A549 treated with CpdA at 1 μM for 4 hours (cell line): ENCODE measurements at places on chromosomes 6 and 20. TPM values are rescaled to one million over a fixed set of nuclear protein-coding genes. Genes with fewer than 3 reads are reported as not detected.

RIMS4 gene
- total RNA-seq: 1.0 to 1.7 TPM (median 1.6 TPM) in 5 replicates

BCAS4 gene
- 28.7 to 35.0 TPM (median 30.6 TPM) in 5 replicates for total RNA-seq

FRMD1 gene
- total RNA-seq: 0.02 to 0.05 TPM (median 0.03 TPM) in 4 of 5 replicates, not detected in the other

ADA gene
- 46.2 to 62.7 TPM (median 54.3 TPM) in 5 replicates for total RNA-seq

MUC21 gene
- not detected in 5 replicates for total RNA-seq

PPP1R3G gene
- total RNA-seq: 0.96 to 1.6 TPM (median 1.2 TPM) in 5 replicates

SS18L1 gene
- total RNA-seq: 8.4 to 11.0 TPM (median 9.3 TPM) in 5 replicates

NUS1 gene
- total RNA-seq: 23.8 to 30.4 TPM (median 27.6 TPM) in 5 replicates

ULBP3 gene
- total RNA-seq: 3.6 to 4.0 TPM (median 3.7 TPM) in 5 replicates

HEY2 gene
- total RNA-seq: 0.06 TPM in 1 of 5 replicates, not detected in the others

HLA-DOA gene
- not detected in 5 replicates for total RNA-seq

GJA10 gene
- not detected in 5 replicates for total RNA-seq

ZBTB46 gene
- 0.59 to 1.1 TPM (median 0.78 TPM) in 5 replicates for total RNA-seq

TMEM200A gene
- total RNA-seq: 0.03 to 0.07 TPM (median 0.07 TPM) in 4 of 5 replicates, not detected in the other

CLPSL1 gene
- total RNA-seq: not detected in 5 replicates

ANKEF1 gene
- total RNA-seq: 7.4 to 7.9 TPM (median 7.7 TPM) in 5 replicates

BICRAL gene
- total RNA-seq: 3.0 to 3.6 TPM (median 3.5 TPM) in 5 replicates

TAF11 gene
- total RNA-seq: 18.8 to 21.3 TPM (median 19.3 TPM) in 5 replicates

BPIFB4 gene
- not detected in 5 replicates for total RNA-seq

GABRR1 gene
- total RNA-seq: not detected in 5 replicates

ZC2HC1B gene
- not detected in 5 replicates for total RNA-seq

BPIFB1 gene
- 0.07 to 0.15 TPM (median 0.14 TPM) in 3 of 5 replicates, not detected in the others for total RNA-seq
